ENCODE measurements at places on chromosomes 16 and 17.

DNA sequence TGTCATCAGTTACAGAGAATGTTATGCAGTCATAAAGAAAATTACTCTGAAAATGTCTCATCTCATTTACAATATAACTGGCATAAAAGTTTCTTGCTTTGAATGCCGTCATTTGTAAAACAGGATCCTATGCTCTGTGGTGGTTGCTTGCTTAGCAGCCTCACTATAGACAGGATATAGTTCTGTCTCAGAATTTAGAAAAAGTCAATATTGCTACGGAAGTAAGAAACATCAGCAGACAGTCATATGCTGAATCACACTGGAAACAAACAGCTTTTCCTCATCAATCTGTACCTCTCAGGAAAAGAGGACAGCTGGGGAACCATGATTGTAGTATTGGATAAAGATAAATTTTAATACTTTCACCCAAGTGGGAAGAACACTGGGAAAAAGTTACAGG is 105.5 kb downstream of the MYO1D start:
- no peak for DNase-seq

DNA sequence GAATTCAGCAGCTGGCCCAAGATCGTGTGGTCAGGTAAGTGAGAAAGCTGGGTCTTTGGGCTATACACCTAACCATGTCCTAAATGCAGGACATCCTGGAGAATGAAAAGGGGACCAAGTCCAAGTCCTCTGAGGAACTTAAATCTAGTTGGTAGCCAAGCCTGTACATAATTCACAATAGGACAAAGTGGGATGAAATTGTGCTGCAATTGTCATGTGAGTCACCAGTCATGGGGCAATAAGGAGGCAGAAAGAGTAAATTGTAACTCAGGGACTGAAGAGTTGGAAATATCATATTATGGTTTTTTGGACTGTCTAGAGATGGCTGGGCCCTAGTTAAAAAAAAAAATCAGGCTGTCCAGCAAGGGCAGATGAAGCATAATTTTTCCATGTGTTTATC is 202.6 kb downstream of the CYLD start:
- no peak for DNase-seq

DNA sequence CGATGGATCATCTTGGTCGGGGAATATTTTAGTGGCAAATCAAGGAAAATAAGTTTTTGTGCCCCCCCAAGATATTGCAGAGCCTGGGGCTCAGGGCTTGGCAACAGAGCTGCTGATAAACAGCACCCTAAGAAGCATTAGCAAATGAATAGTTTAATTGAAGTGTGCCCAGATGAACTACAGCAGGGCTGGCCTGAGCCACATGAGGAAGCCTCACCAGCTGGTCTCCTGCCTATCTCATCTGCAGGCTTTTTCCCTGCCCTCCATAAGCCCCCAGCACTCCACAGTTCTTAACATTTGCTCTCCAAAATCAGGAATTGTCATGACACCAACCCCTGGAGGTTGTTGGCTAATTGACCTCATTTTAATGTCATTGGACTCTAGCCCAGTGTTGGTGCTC is 480.2 kb downstream of the HS3ST3B1 start:
- no peak for DNase-seq

GRCh38 chr16:56889206-56889605 is 24.2 kb downstream of the SLC12A3 start:
- no peak for DNase-seq

- no peak for DNase-seq
Observed at GRCh38 chr17:511833-512251, 159.2 kb upstream of the RPH3AL start.

DNA sequence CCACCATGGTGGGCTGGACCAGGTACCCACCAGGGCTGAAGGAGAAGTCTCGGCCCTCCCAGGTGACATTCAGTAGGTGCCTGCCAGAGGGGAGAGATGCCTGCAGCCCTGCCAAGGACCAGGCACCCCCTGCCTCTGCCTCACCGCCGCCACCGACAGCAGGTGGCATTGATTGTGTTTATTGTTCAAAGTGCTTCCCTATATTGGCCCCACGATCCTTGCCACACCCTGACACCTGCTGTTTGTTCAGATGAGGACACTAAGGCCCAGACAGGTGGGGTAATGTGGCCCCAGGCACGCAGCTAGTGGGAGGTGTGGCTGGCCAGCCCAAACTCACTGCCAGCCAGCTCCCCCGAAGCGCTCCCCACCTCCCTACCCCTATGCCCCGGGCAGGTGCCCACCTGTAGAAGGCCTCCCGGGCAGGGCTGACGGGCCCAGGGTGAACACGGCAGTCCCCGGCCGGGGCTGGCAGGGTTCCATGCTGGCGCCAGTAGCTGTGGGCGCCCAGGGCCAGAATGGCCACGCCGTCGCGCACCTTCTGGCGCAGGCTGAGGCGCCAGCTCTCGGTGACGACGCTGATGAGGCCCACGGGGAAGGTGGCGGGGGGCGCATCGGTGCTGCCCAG is 8.0 kb downstream of the GRIN2C start:
- no peak for DNase-seq

DNA sequence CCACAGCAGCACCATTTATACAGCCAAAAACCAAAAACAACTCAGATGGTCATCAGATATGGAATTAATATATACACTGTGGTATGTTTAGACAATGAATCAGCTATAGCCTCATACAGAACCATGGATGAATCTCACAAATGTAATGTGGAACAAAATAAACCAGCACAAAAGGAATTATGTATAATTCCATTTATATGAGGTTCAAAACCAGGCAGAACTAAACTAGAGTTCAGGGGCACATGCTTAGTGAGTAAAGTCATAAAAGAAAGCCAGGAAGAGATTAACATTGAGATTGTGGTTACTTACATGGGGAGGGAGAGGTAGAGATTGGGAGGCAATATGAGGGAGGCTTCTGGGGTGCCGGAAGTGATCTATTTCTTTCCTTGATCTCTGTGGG is 231.1 kb downstream of the COPRS start:
- DNase-seq, result no peak

GRCh38 chr17:34865716-34866115 is 95.5 kb downstream of the CCT6B start:
- no peak for DNase-seq

GRCh38 chr16:51508490-51509212 is 357.6 kb upstream of the SALL1 start:
- no peak for DNase-seq

- DNase-seq, result peak; percentile 78
Observed at GRCh38 chr16:28923652-28924398, 1.2 kb downstream of the RABEP2 start.

- DNase-seq, result no peak
Observed at GRCh38 chr17:47687748-47688147, 6.2 kb upstream of the TBKBP1 start.

- DNase-seq, result no peak
Observed at GRCh38 chr16:30953511-30954124, 3.9 kb upstream of the SETD1A start.

DNA sequence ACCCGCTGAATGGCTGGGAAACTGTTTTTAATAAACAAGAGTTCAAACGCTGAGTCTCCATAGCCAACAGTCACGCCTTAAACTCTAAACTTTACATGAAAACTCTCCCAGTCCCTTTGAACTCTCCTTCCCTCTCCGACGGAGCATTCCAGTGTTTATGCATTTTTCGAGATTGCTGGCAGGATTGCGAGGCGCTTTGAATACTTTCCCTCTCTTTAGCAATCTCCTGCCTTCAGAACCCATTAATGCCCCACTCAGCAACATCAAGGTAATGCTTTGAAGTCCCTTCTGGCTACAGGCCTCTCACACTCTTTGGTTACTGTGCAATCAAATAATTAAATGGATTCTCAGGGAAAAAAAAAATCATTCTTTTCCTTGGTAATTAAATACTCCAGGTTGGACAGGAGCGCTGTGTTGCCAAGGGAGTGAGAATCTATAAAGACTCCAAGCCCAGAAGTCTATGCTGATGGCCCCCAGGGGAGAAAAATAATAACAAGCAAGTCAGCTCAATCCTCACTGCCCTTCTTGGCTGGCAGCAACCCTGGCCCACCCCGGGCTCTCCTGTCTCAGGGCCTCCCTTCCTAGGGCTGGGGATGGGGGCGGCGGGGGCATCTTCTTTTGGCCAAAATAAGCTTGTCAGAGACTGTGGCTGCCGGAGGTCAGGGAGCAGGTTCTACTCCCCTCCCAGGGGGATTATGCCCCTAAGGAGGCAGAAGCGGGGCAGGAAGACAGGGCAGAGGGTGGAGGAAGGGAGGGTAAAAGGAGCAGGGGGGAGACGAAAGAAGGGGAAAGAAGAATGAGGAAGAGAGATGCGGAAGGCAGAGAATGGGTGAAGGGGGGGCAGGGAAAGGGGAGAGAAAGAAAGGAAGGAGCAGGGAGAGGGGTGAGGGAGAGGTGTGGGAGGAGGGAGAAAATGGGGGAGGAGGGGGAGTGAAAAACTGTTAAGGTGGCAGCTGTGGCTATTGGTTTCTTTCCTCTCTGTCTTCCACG is 45.2 kb downstream of the AXIN2 start:
- DNase-seq, result no peak

- no peak for DNase-seq
Observed at GRCh38 chr16:85264752-85265151, 152.5 kb upstream of the CIBAR2 start.

DNA sequence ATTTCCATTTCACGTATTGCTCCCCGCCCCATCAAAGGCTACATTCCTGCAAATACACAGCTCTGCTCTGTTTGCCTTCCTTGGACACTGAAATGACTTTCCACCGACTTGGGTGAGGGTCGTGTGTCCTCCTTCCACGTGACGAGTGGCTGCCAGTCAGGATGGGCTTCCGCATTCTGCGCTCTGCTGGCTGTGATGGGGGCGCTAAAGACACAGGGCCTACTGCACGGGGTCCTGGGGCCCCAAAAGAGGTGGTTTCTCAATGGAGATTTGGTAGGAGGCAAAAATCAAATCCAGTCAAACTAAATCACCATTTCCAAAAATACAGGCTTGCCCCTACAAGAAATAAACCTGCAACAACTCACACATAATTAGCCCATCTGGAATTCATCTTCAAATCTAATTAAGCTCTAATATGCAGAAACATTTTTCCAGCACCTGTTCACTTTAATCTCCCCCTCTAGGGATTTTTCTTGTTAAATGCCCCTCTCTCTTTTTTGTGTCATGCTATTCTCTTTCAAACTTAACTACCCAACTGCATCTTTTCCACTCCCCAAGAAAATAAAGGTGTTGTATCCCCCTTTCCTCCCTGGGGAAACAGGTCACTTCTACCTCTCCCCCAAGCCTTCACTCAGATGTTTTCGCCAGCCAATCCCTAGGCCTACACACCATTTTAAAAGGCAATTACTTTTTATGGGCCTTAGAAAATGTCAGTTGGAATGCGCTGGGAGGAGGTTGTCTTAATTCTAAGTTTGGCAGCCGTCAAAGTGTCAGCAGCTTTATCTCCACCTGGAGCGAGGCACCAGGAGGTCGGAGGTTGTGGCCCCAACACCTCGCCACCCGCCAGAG is 21.9 kb upstream of the FAAP100 start:
- DNase-seq, result no peak

DNA sequence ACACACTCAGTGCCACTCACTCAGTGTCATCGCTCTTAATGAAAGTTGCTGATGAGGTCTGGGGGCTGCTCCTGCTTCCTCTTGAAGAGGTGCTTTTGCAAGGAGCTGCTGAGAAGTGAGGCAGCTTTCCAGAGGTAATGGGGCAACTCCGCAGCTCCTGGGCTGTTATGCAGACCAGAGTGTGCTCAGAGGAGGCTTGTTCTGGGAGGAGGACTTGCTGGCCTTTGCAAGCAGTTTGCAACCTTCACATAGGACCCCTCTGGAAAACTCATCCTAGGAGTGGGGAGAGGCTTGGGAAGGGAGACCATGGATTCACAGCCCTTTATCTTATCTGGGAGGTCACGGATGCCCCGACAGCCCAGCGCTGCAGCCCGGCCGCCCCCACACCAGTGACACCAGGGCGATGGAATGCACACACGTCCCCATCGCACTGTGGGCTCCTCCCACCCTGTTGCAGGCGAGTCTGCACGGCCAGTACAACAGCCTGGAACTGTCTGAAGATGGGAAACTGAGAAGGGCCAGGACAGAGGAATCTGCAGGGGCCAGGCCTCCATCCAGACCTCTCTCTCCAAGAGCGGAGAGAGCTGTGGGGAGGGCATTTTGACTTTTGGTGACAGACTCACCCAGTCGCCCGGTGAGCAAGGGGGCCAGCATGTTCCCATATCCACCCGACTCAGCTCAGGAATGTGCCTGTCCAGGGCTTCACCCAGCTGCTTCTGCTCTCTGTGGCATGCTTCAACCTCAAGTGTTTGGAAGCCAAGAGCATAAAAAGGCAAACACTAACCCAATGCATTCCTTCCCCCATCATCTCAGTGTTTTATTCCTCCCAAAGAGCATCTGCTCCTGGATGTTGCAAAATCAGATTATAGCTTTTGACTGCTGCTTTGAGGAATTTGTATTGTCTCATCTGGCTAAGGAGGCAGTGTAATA is 78.6 kb upstream of the ZNF469 start:
- DNase-seq, result no peak

GRCh38 chr17:9308069-9308468 is 267.6 kb downstream of the STX8 start:
- no peak for DNase-seq

- no peak for DNase-seq
Observed at GRCh38 chr17:49196520-49196919, 13.9 kb downstream of the GNGT2 start.

DNA sequence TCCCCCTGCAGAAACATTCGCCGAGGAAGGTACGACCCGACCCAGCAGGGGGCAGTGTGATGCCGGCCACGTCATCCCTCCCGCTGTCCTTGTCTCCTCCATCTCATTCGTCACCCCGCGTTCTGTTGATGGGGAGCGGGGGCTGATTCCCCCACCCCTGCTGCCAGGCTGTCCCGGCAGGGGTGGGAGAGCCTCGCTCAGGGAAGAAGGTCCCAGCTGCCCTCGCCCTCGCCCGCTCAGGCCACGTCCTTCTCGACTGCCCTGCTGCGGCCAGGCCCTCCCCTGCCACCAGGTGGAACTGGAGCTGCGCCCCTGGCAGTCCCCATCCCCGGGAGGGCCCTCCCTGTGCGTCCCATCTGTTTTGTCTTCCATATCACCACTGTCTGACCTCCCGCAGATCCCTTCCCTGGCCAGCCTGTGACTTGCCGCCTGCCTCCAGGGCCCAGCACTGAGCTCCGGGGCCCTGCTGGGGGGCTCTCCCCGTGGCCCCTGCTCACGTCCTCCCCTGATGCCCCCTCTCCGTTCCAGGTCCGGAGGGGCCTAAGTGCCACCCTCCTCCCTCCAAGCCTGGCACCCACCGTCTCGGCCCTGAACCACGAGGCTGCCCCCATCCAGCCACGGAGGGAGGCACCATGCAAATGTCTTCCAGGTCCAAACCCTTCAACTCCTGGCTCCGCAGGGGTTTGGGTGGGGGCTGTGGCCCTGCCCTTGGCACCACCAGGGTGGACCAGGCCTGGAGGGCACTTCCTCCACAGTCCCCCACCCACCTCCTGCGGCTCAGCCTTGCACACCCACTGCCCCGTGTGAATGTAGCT is 20.6 kb downstream of the ADAM11 start:
- peak; percentile 89 for DNase-seq

GRCh38 chr16:66065925-66066324 is 300.6 kb upstream of the CDH5 start:
- no peak for DNase-seq

GRCh38 chr17:6930749-6931148 is 65.1 kb upstream of the ALOX12 start:
- DNase-seq, result no peak
